Activated CD4-positive, CD25-positive, alpha-beta regulatory T cell treated with anti-CD3 and anti-CD28 coated beads, Interleukin-2, amount 50 U/mL, for 72 hours (primary cell): ENCODE measurements at places on chromosomes 4 and X.

DNA sequence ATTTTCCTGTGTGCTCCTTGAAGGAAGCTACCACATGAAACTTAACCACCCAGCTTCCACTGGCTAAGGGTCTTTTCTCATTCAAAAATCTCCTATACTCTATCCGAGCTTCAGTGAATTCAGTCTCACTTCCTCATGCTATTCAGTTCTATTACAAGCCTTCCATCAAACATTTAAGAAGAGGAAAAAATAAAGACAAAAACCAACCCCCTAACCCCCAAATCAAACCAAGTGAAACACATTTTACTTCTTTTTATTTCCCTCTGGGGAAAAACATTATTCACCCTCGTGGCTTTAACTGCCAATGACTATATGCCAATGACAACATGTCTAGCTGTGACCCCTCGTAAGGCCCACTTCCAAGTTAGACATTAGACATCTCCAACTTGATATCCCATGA is 16.2 kb upstream of the WDR19 start:
- no peak for DNase-seq

DNA sequence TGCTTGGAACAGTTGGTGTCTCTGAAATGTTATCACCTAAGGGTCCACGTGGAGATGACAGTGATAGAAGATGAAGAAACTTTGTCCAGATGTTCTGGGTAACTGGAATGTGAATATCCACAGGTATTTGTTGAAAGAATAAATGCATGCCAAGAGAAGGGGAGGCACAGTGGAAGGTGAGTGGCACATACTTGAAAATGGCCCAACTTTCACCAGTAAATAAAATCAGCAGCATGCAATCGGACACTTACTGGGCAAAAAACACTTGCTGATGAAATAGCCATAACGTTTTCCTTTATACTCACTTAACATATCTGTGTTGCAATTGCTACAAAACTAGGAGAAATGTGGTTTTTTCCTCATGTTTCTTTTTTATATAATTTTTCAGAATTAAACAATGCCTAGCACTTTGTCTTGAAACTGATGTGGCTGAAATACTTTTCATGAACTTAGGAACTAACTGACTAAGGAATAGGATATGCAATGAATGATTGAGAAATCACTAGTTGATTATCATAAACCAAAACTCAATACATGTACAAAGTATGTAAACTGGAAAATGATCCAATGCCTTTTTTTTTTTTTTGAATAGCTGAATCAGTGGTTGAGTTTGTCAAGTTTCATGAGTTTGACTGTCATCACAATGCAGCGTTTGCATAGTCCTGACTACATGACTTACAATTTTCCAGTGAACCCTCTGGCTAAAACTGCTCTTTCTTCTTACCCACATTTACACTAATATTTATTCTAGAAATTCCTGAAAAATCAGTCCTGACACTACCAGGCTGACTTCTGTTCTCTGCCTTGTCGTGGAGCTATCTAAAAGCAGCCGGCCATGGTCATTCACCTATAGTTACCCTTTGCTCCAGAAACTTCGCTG is 127.4 kb downstream of the CPE start:
- no peak for DNase-seq

DNA sequence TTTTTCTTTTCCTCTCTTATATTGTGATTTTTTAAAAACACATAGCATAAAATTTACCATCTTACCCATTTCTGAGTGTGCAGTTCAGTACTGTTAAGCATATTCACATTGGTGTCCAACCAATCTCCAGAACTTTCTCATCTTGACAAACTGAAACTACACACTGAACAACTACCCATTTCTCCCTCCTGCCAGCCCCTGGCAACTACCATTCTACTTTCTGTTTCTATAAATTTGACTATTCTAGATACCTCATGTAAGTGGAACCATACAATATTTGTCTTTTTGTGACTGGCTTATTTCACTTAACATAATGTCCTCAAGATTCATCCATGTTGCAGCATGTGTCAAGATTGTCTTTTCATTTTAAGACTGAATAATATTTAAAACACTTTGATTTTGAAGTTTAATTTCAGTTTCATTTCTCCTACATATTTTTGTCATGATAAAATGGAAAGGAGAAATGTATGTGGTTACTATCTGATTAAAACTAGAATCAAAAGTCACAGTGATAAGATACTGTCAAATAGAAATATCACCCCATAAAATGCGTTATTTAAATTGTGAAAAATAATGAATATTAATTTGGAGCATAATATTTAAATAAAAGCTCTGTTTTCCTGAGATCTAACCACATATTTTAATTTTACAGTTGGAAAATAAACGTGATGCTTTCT is 122.8 kb downstream of the DIPK2B start:
- DNase-seq: no peak

DNA sequence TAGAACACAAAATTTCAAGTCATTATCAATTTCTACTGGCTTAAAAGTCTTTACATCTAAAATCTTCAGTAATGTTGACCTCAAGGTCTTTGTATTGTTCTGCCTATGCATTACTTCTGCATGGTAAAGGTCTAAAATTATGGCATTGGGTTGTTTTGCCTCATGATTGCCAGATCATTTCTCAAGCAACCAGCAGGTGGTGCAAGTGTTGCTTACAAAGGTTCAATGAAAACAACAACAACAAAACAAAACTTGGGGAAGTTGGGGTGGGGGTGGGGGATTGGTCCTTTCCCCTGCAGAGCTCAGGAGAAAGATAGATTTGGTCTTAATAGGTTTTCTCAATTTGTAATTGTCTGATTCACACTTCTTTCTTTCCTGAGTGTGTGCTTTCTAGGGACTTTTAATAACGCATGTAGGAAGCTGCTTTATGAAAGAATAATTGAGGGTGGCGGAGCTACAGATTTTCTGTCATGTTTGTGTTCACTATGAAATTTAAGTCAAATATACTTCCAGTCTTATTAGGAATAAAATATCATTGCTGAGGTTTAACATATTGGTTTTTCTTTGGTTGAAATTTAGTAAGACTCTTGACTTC is 145.1 kb downstream of the COL4A5 start:
- DNase-seq: no peak

- no peak for DNase-seq
These were observed 78.1 kb downstream of the BMP15 start for GRCh38 chrX:50988649-50989048.

DNA sequence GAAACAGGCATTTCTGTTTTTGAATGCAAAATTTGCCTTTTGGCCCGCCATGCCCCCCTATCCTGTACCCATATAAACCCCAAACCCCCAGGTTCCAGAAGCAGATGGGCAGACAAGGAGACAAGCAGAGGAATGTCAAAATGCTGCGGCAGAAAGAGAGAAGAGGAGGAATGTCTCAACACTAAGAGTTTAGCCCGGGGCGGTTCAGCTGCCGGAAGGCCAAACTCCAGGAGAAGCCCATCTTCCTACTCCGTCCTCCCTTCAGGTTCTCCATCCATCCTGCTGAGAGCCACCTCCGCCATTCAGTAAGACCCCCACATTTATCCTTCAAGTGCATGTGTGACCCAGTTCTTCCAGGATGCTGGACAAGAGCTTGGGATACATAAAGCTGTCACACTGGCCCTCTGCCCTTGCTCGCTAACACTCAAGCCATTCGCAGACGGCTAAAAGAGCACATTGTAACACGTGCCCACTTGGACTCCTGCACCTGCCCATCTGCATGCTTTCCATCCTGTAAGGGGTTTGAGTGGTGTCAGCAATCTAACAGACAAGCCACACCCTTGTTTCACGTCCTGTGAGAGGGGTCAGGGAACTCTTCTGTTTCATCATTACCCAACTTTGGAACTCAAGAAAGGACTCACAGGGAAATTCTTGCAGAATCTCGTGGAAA is 31.3 kb downstream of the TLR10 start:
- no peak for DNase-seq

GRCh38 chr4:6250984-6251295 is 18.7 kb upstream of the WFS1 start:
- DNase-seq: no peak

- no peak for DNase-seq
These were observed 12.7 kb downstream of the DCAF16 start for GRCh38 chr4:17797808-17798207.

- DNase-seq: no peak
These were observed 52.8 kb upstream of the CCDC149 start for GRCh38 chr4:24965627-24966026.

- no peak for DNase-seq
These were observed 58.3 kb downstream of the KCNIP4 start for GRCh38 chr4:21890231-21890630.

GRCh38 chrX:142359331-142359730 is 154.2 kb upstream of the MAGEC2 start:
- DNase-seq: no peak

- no peak for DNase-seq
These were observed 19.2 kb downstream of the SUPT20HL2 start for GRCh38 chrX:24294619-24295018.

GRCh38 chrX:103431316-103431715 is 55.0 kb downstream of the BEX3 start:
- DNase-seq: no peak

DNA sequence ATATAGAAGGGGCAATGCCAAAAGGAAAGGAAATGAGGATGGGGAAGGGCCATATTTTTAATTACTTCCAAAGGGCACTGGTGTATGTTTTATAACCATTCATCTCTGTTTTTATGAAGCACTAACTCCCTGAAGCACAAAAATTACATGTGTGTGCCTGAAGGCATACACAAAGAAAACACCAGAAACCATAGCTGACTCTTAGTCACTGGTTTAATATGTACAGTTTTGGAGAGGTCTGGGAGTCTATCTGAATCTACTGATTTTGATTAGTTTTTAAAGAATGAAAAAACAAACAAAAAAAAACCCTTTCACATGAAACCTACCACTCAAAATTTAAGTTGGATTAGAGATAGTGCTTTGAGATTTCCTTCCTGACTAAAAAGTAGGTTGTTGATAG is 438.7 kb downstream of the RPA4 start:
- no peak for DNase-seq

- DNase-seq: no peak
These were observed 18.8 kb upstream of the TBC1D8B start for GRCh38 chrX:106783716-106784115.

GRCh38 chr4:168634276-168634802 is 137.5 kb downstream of the PALLD start:
- no peak for DNase-seq
